ENCODE measurements at places on chromosomes 7 and 10.

DNA sequence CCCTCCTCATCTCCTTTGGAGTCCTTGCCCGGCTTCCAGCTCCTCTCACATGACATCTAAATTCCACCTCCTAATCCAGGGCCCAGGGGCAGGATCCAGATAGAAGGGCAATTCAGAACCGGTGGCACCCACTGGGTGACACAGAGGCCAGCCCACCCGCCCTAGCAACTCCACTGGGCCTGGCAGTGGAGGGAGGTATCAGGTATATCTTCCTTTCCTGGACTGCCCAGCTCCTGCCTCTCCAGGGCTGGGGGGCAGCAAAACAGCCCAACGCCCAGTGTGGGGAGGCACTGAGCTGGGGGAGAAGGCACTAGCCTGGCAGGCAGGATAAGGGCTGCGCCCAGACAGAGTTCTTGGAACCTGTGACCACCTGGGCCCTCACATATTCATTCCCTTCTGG, 10.4 kb upstream of the TRIM8 start:
- DNase-seq, result no peak

- DNase-seq, result no peak
Measured at GRCh38 chr10:12594448-12594944, 245.1 kb downstream of the CAMK1D start.

DNA sequence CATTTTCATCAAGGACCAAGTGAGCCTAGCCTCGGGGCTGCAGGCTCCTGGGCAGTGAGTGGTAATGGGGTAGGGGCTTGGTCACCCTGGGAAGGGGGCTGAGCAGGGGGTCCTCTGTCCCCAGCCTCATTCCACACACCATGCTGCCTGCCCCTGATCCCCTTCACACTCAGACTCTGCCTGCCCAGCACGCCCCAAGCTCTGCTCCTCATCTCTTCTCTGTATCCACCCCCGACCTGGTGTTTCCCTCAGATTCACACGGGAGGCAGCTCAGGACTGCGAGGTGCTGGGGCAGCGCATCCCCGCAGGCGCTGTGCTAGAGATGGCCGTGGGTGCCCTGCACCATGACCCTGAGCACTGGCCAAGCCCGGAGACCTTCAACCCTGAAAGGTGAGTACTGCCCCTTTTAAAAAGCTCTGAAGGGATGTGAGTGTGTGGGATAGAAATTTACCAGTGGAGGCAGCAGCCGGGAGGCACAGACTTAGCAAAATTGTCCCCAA, 47.2 kb downstream of the PARP12 start:
- no peak for DNase-seq

DNA sequence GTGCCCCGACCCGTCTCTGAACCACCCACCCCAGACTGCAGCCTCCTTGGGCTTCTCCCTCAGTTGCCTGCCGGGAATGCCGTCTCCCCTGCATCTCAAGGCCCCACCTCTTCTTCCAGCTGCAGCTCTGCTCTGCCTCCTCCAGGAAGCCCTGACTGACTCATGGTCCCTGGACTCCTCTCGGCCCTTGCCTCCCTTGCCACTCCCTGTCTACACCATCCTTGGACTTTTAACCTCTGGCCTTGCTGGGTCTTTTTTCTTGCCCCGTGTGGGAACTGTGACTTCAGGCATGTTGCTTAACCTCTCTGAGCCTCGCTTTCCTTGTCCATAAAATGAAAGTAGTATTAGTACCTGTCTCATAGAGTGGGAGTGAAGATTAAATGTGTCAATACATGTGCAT, 56.3 kb downstream of the C10orf105 start:
- DNase-seq, result no peak

- no peak for DNase-seq
Measured at GRCh38 chr7:1368682-1369571, 90.3 kb downstream of the MICALL2 start.

GRCh38 chr10:100518761-100519241, 860 bp downstream of the SEC31B start:
- no peak for DNase-seq

- DNase-seq, result no peak
Measured at GRCh38 chr10:124392626-124393342, 25.9 kb downstream of the OAT start.

GRCh38 chr7:159015081-159015453, 129.6 kb downstream of the VIPR2 start:
- no peak for DNase-seq

DNA sequence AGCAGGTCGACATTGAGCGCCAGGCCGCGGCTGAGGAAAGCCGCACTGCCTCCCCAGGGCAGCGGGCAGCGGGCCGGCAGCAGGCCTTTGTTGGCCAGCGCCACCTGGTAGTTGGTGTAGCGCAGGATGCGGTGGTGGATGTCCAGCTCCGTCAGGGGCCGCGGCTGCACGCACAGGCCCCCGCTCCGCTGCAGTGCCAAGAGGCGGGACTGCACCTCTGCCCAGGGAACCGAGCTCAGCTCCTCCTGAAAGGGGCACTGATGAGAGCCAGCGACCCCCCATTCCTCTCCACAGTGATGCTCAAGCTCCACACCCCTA, 5.2 kb downstream of the ATG9B start:
- DNase-seq, result no peak

DNA sequence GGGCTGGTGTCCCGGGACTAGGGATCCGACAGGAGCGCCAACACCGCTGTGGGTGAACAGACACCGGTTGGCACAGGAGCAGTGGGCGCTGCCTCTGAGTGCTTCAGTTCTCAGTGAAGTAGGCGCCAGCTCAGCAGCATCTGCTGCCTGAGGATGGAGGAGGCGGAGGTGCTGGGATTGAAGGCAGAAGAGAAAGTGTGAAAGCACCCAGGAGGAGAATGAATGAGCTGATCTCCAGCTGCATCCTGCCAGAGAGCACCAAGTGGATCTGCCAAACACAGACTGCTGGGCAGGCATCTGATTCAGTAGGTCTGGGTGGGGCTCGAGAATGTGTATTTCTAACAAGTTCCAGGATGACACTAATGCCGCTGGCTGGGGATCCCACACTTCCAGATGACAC, 74.5 kb downstream of the LANCL2 start:
- no peak for DNase-seq

- no peak for DNase-seq
Measured at GRCh38 chr7:36005293-36005692, 147.8 kb upstream of the EEPD1 start.

- DNase-seq, result no peak
Measured at GRCh38 chr10:61398366-61399129, 54.6 kb downstream of the TMEM26 start.

DNA sequence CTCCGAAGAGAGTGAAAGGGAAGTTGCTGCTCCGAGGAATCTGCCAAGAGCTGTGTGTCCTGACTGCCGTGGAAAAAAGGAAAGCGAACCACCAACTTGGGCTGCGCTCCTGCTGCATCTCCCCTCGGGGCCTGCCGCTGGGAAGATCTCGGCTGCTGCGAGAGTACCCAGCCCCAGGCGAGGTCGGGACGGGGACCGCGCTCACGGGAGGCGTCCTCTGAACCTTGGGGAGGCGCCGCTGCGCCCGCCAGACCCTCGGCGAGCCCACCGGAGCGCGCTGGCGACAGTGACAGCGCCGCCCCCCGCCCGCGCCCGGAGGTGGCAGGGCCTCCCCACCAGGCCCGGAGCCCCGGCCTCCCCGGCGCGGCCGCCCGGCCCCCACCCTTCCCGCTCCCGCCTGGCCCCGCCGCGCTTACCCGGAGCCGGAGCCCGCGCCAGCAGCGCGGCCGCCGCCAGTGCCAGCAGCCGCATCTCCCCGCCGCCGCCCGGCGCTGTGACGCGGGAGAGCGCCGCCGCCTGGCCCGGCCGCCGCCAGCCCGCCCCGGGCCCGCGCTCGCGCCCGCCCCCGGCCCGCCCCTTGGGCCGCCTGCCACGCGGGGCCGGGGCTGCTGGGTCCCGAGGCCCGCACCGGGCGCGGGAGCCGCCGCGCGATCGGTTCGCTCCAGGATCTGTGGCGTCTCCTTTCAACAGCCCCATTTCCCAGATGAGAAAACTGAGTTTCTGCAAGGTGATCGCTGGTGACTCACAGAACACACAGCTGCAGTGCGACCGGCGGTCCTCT, at the start of gene VSTM4:
Gene VSTM4, minus strand, starts transcription at position 508 of the 781 bp plus-strand sequence. Its CDS starts 37 bp downstream, at position 471.
- peak; percentile 20 for DNase-seq

- DNase-seq, result no peak
Measured at GRCh38 chr10:6363511-6363910, 160.8 kb downstream of the PFKFB3 start.

DNA sequence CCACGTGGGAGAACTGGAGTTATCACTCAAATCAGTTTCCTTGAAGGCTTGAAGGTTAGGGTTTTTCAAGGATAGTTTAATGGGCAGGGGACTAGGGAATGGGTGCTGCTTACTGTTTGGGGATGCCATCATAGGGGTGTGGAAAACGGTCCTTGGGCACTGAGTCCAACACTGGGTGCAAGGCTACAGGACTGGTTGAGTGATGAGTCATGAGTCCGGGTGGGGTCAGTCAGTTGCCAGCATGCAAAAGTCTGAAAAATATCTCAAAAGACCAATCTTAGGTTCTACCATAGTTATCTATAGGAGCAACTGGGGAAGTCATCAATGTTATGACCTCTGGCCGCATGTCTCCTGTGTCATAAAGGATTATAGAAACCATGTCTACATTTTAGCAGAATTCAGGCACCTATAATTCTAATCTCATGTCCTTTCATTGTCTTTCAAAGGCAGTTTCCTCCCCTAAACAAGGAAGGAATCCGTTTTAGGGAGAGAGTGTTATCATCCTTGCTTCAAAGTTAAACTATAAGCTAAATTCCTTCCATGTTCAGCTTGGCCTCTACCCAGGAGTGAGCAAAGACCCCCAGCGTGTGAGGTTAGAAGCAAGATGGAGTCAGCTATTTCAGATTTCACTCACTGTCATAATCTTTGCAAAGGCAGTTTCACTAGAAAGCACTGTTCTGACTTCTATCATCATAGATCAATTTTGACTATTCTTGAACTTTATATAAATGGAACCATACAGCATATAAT, 94.5 kb downstream of the COL26A1 start:
- DNase-seq, result no peak

DNA sequence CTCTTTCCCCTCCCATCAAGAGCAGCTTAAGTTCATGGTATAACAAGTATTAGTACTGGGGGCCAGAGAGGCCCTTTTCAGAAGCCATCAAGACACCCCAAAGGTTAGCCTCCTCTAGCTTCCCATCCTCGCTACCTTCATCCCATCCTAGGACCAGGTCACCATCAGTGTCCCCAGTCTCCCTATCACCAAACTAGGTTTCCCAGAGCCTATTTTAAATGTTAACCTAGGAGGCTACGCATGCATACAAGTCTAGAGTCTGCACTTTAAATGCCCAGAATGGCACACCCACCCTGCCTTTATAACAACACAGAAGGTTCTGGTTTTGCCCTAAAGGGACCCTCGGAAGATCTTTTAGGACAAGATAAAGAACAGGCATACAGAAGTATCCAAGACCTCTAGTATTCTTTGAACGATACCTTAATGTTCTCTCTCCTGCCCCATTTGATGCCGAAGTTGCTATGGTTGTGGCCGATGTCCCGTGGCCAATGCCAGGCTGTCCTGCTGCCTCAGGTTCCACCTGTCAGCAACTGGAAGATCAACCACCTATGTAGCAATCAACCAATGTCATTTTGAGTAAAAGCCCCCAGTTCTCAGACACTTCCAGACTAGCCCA, 2.2 kb downstream of the GPRIN2 start:
- no peak for DNase-seq

DNA sequence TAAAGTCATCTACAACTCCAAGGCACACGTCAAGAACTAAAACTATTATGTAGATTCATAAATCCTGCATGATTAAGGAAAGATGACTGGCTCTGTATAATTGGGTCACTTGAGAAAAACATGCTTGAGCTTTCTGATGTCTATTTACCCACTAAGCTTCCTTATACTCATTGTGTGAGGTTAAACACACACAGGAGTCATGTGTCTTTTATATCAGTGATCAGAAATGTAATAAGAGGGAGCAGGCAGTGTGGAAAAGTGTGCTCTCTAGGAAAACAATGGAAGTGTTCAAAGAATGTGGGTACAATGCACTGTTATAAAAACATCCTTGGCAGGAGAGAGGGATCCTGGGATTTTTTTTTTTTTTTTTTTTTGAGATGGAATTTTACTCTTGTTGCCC, 108.6 kb upstream of the ARID5B start:
- DNase-seq, result no peak
